ENCODE measurements at places on chromosomes 16 and 17.

DNA sequence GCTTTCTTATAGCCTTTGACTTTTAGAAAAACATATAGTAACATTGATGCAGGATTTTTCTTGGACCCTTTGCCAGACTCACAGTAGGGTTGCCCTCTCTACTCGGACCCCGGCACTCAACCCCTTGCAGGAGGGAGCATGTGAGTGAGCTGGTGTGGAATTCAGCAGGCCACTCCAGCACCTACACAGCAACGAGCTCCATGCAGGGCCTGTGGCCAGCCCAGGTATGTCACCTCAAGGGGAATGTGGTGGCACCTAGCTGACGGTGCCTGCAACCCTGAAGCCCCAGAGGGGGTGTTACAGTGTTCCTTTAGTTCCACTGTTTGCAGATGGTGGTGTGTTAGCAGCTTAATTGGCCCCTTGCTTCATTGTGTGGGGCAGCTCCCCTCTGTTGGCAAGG lies 414.9 kb downstream of the KCNJ2 start:
- no peak for DNase-seq

DNA sequence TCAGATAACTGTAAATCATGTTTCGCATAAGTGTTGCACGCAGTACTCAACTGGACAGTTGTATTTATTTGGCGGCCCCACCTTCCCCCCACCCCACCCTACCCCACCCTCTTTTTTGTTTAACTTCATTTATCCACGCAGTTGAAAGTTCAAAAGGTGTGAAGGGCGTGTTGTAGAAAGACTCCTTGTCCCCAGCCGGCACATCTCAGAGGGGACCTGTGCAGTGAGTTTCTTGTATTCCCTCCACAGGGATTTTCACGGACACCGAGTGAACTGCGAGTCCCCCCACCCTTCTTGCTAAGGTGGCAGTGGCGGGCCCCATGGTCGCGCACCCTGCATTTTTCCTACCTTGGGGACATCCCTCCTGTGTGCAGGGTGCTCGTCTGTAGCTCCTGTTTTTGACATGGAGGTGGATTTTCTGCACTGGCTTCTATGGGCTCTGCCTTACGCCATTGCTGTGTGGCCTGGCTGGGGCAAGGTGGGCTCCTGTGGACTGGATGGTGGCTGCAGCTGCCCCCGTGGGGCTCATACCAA lies 36.2 kb downstream of the ADCY7 start:
- DNase-seq: no peak

GRCh38 chr17:77948690-77949114 lies 9.8 kb upstream of the TNRC6C start:
- no peak for DNase-seq

DNA sequence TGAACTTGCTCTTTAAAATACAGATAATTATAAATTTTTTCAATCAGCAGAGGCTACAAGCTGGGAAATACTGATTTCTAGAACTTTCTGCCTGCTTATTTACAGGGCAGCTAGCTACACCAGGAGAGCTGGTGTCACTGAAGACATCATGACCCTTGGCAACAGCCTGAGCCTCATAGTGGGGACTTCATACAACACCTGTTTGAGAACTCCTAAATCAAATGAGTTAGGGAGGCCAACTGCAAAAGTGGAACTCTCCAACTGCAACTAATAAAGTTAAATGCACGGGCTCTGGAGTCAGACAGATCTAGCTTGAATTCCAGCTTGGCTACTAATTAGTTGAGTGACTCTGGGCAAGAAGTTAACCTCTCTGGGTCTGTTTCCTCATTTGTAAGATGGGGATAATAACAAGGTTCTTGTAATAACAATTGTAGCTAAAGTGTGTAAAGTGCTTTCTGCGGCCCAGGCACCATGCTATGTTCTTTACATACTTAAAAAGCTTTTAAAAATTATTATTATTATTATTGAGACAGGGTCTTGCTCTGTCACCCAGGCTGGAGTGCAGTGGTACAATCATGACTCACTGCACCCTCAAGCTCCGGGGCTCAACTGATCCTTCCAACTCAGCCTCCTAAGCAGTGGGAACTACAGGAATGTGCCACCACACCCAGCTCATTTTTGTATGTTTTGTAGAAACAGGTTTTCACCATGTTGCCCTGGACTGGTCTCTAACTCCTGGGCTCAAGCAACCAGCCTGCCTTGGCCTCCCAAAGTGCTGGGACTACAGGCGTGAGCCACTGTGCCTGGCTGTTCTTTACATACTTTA lies 33.4 kb downstream of the VAC14 start:
- no peak for DNase-seq

DNA sequence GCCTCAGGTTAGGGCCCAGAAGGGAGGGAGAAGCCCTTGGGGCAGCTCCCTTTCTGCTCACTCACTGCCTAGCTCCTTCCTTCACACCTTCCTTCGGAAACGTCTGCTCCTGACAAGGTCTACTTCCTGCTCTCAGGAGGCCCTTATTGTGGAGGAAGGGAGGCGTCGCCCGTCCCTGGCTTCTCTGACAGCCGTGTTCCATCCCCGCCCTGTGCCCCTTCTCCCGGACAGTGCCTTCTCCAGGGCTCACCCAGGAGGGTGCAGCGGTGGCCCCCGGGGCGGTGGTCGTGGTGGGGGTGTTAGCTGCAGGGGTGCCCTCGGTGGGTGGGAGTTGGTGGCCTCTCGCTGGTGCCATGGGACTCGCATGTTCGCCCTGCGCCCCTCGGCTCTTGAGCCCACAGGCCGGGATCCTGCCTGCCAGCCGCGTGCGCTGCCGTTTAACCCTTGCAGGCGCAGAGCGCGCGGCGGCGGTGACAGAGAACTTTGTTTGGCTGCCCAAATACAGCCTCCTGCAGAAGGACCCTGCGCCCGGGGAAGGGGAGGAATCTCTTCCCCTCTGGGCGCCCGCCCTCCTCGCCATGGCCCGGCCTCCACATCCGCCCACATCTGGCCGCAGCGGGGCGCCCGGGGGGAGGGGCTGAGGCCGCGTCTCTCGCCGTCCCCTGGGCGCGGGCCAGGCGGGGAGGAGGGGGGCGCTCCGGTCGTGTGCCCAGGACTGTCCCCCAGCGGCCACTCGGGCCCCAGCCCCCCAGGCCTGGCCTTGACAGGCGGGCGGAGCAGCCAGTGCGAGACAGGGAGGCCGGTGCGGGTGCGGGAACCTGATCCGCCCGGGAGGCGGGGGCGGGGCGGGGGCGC lies 231.9 kb downstream of the SEC14L1 start:
- no peak for DNase-seq

DNA sequence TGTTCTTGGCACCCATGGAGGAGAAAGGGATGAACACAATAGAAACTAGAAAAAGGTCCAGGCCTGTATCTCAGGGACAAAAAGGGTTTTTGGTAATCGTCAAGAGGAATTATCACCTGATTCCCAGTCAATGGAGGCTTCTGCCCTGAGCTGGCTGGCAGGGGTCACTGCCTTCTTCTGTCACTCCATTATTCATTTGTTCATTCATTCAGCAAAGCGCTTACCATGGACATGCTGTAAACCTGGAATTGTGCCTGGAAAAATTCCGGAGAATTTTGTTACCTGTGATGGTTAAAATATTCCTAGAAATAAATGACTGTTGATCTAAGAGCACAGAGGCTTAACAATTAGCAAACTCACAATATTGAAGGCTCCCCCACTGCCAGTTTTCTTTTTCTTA lies 212.3 kb downstream of the SHISA9 start:
- DNase-seq: no peak

GRCh38 chr17:49338883-49339282 lies 23.2 kb downstream of the ZNF652 start:
- no peak for DNase-seq

- DNase-seq: no peak
Observed at GRCh38 chr17:148757-149156, 11.4 kb downstream of the SCGB1C2 start.

- DNase-seq: no peak
Observed at GRCh38 chr17:11495613-11496012, 102.7 kb upstream of the DNAH9 start.

DNA sequence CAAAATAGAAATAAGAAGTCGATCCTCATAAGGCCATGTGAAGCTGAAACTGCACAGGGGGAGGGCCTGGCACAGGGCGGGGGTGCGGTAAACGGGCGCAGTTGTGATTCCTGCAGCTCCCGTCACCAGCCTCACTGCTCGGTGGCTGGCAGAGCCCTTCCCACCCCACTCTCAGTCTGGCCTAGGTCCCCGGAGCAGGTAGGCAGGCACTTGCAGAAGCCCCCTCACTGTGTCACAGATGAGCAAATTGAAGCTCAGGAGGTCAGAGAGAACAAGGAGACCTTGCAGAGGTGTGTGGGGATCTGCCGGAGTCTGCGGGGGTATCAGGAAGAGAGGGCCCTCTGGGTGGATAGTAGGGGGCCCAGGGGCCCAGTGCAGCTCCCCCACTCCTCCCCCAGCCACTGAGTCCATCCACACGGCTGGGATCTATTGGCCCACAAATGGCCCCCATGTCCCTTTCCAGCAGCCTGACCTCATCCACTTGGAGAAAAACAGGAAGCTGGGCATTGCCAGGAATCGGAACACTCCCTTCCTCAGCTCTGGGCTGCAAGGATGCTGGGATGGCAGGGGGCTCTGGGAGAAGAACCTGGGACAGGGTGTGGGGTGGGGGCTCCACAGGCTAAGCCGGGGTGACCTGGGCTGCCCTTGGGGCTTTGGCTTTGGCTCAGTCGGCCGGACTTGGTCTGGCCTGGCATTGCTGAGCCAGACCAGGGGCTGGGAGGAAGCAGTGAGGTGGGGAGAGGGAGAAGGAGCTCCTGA lies 21.4 kb upstream of the MAP3K14 start:
- no peak for DNase-seq

- DNase-seq: no peak
Observed at GRCh38 chr16:87328846-87329245, 11.7 kb upstream of the C16orf95 start.

GRCh38 chr16:50797456-50797855 lies 55.6 kb downstream of the CYLD start:
- DNase-seq: no peak

DNA sequence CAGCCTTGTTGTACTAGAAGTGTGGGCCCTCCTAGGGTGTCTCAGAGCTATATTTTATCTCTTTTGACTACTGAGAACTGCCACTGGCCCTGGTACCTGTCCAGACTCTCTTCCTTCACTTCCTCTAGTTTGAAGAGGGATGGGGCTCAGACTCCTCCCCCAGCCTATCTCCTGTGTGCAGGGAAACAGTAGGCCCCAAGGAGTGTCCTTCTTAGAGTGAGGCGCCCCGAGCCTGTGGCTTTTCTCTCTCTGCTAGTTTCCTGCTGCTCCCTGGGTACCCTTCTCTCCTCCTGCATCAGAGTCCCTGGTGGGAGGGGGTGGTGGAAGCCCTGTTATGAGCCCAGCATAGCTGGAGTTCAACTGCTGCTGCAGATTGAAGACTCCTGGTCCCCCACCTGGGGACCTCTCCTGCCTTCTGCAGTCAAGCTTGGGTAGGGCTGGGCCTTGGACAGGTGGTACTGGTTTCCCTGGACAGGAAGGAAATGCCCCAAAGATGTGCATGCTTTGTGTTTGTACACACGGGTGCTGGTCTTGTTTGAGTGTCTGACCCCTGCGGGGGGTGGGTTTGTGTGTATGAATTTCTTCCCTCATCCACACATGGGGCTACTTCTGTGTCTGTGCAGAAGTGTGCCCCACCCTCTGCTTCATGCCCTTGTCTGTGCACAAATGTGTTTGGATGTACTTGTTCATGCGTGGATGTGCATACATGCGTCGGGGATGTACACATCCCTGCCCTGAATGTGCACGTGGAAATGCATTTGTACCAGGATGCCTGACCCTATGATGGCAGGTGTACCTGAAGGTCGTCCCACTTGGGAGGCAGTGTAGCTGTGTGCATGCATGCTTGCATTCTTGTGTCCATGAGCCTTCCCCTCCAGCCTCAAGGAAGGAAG lies 6.9 kb downstream of the RARA start:
- DNase-seq: no peak

- no peak for DNase-seq
Observed at GRCh38 chr17:21689604-21690003, 2.7 kb upstream of the KCNJ18 start.

- no peak for DNase-seq
Observed at GRCh38 chr17:37359682-37360188, 16.1 kb upstream of the C17orf78 start.

- no peak for DNase-seq
Observed at GRCh38 chr16:81572386-81573144, 128.0 kb downstream of the CMIP start.

DNA sequence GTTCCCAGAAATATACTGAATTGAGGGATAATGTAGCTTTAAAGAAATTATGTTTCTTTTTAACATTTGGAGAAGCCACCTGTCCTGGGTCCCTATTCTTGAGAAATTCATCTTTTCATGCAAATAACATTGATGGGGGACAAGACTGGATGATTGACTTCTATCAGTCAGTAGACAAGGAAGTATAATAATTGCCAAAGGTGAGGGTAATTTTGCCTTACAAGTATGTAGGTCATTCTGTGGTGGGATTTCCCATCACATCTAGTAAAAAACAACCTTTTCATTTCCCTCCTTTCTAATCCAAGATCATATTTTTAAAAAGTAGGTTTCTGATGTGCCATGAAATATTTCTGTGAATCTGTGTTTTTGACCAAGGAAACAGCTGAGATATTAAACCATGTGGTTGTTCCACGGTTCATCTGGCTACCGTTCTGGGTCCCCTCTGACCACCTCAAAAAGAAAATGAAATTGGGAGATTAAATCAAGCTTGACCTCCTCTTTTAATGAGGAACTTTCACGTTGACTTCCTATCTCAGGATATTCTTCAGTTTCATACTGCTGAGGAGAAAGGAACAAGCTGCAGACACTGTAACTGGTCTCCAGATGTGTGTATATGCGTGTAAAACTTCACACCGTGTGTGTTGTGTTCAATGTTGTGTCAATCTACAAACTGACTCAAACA lies 138.6 kb downstream of the MAP2K6 start:
- DNase-seq: no peak

DNA sequence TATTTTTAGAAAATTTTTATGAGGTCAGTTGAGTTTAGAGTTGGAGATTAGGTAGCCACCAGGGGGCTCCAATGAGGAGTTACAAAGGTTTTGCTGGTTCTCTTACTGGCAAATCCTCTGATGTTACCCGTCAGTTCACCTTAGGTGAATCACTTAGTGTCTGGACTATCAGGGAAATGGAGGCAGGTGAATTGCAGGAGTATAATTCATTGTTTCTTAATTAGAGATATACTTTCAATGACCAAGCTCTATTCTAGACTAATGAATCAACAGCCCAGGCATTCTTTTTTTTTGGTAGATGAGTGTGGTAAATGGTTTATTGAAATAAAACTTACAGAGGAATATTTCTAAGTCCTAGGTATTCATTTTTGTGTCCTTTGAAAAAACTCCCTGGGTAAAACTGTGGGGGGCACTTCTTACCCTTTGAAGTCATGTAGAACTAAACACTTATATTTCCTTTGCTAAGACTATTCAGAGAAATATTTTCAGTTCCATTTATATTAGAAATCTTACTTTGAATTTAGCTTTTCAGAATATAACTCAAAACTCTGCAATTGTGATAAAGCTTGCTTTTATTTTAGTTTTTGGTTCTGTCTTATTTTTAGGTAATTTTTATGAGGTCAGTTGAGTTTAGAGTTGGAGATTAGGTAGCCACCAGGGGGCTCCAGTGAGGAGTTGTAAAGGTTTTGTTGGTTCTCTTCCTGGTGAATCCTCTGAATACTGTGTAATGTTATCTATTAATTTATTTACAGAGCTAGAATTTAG lies 17.7 kb downstream of the PSMD11 start:
- DNase-seq: peak; percentile 37
